ENCODE measurements at places on chromosomes 5 and 9.

DNA sequence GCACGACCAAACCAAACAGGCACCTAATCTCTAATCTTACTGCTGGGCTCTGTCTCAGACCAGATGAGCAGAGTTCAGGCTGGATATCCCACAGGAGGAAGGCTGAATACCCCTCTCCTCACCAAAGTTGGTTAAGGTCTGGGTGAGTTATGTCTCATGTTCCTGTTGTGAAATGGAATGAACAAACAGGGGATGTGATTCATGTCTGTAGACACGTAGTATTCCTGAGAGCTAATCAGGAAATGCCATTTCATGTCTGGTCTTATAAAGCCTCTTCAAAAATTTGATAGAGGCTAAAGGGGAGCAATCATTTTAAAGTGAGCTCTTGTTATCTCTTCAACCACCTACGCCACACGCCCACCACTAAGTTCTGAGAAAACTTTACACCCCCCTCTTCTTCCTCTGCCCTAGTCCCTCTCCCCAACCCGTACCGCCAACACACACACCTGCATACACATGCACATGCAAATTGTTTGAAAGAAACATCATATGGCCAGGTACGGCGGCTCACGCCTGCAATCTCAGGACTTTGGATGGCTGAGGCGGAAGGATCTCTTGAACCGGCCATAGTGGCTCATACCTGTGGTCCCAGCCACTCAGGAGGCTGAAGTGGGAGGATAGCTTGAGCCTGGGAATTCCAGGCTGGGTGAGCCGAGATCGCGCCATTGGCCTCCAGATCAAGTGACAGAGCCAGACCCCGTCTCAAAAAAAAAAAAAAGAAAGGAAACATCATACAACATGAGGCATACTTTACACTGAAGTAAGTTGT, 69.8 kb upstream of the RAI14 start:
- peak; percentile 98 for DNase-seq

GRCh38 chr9:129889122-129889940, 54.1 kb downstream of the USP20 start:
- no peak for DNase-seq

- DNase-seq: no peak
These were observed 43.9 kb downstream of the PAM start for GRCh38 chr5:102799017-102799416.

GRCh38 chr9:656926-657568, 184.4 kb upstream of the DMRT1 start:
- no peak for DNase-seq

DNA sequence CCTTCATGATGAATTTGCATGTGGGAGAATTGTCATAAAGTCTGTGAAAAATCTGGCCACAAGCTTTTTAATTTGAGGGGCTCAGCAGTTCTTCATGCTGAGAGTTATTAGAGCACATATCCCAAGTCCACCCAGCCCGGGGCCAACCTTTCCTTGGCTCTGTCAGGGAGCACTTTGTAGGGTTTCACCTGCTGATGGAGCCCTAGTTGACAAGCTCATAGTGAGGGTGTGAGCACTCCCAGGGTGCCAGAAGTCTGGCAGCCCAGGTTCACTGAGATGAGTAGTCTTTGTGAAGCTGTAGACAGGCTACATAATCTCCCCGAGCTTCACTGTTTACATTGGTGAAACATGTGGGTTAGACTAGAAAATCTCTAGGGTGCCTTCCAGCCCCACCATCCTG, 97.2 kb upstream of the NREP start:
- DNase-seq: no peak

- DNase-seq: no peak
These were observed 31.2 kb downstream of the NLN start for GRCh38 chr5:65753189-65753588.

- DNase-seq: no peak
These were observed 27.5 kb upstream of the NCS1 start for GRCh38 chr9:130144703-130145102.

DNA sequence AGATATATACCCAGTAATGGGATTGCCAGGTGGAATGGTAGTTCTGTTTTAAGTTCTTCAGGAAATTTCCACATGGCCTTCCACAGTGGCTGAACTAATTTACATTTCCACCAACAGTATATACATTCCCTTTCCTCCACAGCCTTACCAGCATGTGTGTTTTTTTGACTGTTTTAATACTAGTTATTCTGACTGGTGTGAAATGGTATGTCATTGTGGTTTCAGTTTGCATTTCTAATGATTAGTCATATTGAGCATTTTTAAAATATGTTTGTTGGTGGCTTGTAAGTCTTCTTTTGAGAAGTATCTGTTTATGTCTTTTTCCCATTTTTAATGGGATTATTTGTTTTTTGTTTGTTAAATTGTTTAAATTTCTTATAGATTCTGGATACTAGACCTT, 208.9 kb downstream of the CFAP90 start:
- no peak for DNase-seq

Data from non-pigmented ciliary epithelial cell (primary cell).